ENCODE measurements at places on chromosomes 12 and 14.
A peak's percentile ranks its signal among the peaks of the same experiment; 100 is the strongest.

GRCh38 chr14:53542732-53543131 is 389.6 kb upstream of the DDHD1 start:
- DNase-seq, result no peak

- DNase-seq, result no peak
Measured at GRCh38 chr12:131242741-131243496, 289.2 kb downstream of the ADGRD1 start.

- DNase-seq, result no peak
Measured at GRCh38 chr14:105139212-105139825, 29.3 kb downstream of the JAG2 start.

GRCh38 chr12:132490422-132491137 is 629 bp downstream of the FBRSL1 start:
- no peak for DNase-seq

DNA sequence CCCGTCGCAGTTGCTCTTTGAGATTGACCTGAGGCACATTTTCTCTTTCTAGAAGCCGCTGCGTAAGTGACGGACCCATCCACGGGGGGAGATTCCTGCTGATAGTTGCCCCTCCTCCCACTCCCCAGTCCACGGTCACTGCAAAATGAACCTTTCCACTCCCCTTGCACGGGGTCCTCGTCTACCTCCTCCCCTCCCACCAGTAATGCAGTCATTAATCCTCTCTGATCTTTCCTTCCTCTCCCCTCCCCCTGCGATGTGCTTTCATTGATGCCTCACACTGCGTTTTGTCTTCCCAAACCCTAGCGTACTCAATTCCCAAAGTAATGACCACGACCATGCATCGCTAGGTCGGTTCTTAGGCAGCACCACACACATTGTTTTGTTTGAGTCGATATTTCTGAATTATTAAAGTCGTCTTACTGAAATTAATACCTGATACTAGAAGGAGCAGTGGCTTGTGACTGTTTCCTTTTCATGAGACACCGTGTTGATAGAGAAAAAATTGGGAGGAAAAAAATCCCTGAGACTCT is 857 bp downstream of the ETNK1 start:
- DNase-seq, result peak; percentile 8

GRCh38 chr14:22099942-22100763 is 426.5 kb upstream of the OR4E1 start:
- peak; percentile 66 for DNase-seq

DNA sequence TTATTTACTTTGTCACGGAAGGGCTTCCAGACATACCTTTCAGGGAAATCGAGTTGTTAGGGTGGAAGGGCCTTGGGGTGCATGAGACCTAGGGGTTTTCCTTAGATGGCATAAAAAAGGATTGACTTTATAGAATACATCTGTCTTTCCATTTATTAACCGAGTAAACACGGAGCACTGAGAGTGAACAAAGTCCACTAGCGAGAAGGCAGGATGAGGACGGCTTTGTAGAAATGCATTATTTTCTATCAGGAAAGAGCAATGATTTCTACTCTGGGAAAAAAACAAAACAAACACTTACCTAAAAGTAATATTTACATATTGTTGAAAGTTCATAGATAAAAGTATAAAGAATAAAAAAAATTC is 91.8 kb downstream of the RCOR1 start:
- DNase-seq, result no peak

DNA sequence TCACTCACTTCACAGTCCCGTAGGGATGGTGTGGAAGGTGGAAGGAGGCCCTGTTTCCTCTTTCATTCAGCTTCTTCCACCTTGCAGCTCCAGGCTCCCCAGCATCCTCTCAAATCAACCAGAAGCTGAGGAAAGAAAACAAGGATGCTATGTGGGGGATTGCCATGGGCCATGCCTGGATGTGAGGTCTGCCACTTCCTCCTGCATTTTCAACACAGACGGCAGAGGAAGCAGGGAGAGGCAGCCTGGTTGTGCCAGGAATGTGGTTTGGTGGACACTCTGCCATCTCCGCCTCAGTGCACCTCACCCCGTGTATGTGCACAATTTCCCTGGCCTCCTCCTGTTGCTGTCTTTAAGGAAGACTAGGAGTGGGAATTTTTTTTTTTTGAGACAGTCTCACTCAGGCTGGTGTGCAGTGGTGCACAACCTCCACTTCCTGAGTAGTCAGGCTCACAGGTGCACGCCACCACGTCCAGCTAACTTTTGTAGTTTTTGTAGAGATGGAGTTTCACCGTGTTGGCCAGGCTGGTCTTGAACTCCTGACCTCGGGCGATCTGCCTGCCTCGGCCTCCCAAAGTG is 99.2 kb downstream of the SLC15A4 start:
- no peak for DNase-seq

- no peak for DNase-seq
Measured at GRCh38 chr12:38465020-38465419, 148.4 kb downstream of the ALG10B start.

DNA sequence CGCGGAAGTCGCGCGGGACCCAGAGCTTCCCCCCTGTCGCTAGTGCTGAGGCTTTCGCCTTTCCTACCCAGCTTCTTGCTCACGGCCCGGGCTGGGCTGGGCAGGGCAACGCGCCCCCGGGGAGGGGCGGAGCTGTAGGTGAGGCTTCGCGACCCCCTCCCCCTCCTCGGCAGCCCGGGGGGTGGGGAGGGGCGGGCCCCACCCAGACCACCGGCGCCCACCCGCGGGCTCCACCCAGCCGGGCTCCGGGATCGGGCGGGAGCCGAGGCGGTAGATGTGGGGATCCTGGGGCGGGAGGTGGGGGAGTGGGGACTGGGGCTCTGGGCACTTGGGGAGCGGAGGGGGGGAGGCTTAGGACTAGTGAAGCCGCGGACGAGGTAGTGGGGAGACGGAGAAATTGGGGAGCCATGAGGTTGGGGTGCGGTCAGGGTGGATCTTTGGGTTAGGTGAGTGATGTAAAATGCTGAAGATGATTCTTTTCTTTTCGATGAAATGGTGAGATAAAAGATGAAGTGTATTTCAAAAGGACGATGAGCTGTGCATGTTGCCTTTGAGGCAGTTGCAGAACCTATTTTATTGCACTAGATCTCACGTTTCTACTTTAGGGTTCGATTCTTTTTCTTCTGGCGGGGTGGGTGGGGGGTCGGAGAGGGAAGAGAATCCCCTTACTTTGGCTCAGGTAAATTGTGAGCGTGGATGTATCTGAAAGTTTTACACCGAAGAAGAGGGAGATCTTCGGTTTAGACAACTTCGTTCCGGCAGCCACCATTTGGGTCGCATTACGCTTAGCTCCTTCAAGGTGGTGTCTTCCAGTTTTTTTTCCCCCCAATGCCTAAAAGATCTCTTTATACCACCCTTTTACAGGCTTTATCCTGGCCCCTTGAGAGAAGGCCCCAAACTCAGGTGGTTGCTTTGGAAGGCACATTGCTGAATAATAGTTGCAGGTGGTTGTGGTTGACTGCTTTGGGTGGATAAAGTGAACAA is 619 bp downstream of the ERC1 start:
- DNase-seq, result peak; percentile 5

GRCh38 chr12:102376181-102376747 is 104.1 kb downstream of the IGF1 start:
- no peak for DNase-seq

- no peak for DNase-seq
Measured at GRCh38 chr14:61940666-61941420, 178.6 kb downstream of the SNAPC1 start.

DNA sequence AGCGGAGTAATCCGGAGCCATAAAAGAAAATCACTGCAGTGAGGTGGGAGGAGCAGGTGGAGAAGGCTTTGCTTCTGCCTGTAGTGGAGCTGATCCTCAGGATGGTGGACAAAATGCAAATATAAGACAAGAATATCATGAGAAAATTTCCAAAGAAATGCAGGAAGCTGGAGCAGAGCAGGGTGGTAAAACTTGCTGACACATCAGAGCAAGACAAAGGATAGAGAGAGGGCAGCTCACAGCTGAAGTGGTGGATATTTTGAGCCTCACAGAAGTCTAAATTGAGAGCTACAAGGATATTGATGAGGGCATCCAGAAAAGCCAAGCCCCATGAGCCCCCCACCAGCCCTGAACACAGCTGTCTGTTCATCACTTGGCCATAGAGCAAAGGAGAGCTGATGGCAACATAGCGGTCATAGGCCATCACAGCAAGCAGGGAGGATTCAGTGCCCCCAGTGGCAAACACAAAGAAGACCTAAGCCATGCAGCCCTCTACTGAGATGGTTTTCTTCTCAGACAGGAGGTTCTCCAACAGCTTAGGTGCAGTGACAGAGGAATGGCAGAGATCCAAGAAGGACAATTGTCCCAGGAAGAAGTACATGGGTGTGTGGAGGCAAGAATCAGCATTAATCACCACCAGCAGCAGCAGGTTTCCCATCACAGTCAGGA is 30.0 kb upstream of the ANP32D start:
- DNase-seq, result no peak

DNA sequence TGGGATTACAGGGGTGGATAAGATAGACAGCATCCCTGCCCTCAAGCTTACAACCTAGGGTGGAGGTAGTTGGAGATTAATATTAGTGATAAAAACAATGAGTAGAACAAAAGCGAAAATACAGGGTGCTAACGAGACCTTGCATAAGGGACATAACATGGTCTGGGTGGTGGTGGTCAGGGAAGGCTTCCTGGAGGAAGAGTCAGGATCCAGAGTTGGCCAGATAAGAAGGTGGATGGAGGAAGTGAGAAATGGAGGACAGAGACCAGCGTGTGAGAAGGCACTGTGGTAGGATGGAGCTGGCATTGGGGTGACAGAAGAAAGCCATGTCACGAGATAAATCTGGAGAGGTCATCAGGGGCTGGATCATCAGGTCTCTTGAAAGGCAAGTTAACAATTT is 19.2 kb downstream of the NOS1 start:
- DNase-seq, result no peak

- DNase-seq, result no peak
Measured at GRCh38 chr14:72164420-72165228, 232.4 kb downstream of the RGS6 start.

DNA sequence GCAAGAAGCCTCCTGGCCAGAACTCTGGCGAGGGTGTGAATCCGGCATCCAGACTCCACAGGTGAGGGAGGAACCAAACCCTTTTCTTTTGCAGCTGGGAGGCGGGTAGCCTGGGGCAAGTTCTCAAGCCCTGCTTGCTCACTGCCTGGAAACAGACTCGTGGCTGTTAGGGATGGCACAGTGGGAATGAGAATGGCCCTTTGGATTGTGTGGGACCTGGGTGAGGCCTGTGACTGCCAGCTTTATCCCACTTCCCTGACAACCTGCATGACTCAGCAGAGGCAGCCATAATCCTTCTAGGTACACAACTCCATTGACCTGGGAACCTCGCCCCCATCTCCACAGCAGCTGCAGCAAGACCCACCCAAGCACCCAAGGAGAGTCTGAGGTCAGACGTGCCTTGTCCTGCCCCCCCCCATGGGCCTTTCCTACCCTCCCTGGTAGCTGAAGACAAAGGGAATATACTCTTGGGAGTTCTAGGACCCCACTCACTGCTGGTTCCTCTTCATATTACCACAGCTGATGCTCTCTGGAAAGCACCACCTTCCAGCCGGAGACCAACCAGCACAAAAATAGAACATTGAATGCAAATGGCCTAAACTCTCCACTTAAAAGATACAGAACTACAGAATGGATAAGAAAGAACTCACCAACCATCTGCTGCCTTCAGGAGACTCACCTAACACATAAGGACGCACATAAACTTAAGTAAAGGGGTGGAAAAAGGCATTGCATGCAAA is 5.1 kb upstream of the GPR33 start:
- no peak for DNase-seq

DNA sequence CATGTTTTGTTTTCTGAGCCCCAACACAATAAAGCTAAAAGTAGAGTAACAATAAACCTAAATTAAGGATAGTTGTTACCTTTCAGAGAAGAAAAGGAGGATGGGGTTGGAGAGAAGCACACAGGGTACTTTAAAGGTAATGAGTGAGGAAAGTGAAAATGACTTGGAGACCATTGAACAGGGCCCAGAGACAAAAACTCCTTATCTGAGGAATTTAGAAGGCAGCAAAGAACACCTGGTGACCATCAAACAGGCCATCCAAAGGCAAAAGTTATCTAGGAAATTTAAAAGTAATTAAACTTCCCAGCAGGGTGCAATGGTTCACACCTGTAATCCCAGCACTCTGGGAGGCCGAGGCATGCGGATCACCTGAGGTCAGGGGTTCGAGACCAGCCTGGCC is 39.0 kb upstream of the CEP83 start:
- DNase-seq, result no peak

DNA sequence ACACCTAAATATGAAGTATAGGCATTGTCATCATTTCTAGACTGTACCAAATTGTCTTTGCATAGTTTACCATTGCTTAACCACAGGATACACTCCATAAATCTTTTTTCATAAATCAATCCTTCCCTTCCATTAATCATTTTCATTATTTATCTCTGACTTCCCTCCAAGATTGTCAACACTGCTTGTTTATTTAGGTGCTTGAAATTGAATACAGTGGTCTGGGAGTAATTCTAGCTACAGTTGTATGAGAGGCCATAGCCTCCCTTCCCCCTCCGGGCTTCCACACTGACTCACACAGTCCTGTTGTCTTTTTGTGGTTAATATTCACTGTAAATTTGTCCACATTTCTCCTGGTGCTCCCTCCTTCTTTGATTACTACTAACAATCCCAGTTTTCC is 114.2 kb upstream of the ARID2 start:
- no peak for DNase-seq

- DNase-seq, result no peak
Measured at GRCh38 chr14:56813143-56813551, 2.9 kb upstream of the OTX2 start.

GRCh38 chr14:95204705-95205104 is 47.4 kb upstream of the DICER1 start:
- DNase-seq, result no peak
